Transverse colon (tissue), 4 donors: ENCODE measurements at places on chromosomes 6 and 20.

GRCh38 chr6:78199044-78199443, 546.2 kb downstream of the MEI4 start:
- DNase-seq = no peak

- DNase-seq = no peak
Observed at GRCh38 chr6:139753198-139753861, 378.9 kb upstream of the CITED2 start.

- no peak for DNase-seq
Observed at GRCh38 chr20:47557218-47557617, 55.5 kb downstream of the NCOA3 start.

DNA sequence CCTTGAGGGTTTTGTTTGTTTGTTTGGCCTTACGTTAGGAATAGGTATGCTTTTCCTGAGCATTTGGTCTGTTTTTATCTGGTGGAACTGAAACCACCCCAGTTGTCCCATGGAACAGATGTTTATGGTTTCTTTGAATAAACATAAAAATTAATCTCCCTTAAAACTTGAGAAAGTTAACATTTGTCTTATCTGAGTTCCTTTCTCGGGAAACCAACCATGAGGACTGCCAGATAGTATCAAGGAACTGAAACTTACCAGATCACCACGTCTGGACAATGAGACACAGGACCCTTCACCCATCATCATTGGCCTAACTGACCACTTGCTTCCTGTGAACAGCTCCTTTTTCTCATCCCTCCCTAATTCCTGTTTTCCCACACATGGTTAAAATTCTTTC, 15.3 kb upstream of the HECA start:
- no peak for DNase-seq

DNA sequence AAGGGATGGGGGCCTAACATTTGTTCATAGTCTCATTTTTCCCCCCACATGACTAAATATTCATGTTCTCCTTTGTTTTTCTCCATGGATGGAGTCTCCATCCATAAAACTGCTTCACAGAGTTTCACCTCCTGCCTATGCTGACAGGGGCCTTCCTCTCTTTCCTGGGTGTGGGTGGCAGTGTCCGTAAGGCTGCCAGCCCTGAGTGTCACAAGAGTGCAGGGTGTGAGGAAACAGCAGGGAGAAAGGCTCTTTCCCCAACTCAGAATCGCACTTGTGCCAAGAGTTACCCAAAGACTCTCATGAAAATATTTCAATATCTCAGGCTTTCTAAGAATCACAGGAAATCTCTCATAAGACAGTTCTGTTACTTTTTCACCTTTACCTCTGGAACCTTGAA, 346.2 kb upstream of the MMS22L start:
- DNase-seq = no peak
